ENCODE measurements at places on chromosomes 12 and 14.

DNA sequence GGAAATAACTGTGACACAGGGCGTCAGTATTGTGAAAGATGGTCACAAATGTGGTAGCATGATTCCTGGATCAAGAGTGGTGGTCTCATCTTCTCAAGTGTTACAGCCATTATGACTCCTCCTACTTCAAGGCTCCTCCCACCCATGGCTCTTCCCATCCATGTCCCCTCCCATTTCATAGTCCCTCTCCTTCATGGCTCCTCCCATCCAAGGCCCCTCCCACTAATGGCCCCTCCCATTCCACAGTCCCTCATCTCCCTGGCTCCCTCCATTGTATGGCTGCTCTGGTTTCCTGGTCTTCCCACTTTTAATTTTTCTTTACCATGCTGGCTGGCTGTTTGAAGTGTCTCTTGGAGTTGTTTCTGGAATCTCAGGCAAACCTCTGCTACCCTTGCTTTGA lies 1375.2 kb upstream of the TMEM132C start:
- DNase-seq: no peak

DNA sequence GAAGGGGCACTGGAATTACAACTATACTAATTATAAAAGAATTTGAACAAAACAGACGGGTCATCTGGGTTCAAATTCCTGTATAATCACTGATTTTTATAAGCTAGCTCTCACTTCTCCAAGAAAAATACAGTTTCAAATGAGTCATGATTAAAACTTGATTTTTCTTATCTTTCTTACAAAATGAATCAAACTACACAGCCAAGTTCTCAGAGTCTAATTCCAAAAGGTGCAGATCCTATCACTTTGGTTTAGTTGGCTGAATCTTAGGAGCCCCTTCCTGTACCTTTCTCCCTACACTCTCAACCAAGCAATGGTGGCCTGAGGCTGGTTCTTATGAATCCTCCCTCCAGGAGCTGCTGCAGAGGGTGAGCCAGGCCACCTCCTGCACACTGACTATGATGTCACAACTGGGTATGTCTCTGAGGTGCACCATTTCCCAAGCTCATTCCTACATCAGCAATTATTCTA lies 43.8 kb upstream of the BMP4 start:
- DNase-seq: peak; percentile 20

- no peak for DNase-seq
These were observed 125.5 kb upstream of the PRKD1 start for GRCh38 chr14:30053103-30053502.

DNA sequence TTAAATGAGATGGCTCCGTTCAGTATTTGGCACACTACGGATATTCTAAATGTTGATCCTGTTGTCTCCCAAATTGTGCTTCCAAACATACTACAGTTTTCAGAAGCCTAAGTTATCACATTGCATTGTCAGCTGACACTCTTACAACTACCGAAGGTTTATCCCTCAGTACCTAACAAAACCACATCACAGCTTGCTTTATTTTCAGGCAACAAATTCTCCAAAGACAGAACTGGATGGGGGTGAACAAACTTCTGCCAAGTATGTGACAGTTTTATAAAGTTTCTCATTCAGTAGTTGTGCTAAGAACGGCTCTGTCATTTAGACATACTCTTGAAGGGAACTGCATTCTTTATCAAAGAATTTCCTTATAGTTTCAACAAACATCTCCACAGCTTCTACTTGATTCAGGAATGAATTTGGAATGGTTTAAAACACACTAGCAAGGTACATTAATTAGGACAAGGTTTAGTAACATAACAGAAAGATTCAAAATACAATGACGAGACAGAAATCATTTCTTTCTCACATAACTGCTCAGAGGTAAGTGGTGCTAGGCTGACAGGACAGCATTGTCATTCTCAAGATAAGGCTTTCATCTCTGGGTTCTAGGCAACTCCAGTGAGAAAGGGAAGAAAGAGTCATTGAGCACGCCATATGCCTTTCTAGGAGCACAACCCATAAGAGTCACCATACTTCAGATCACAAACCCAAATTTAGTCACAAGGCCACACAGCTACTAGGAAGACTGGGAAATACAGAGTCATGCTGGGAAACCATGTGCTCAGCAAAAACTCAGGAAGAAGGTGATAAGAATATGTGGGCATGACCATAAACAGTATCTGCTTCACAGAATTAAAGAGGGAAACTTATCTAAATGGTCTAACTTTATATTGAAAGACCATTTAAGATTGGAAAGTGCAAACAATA lies 100.7 kb downstream of the DUSP6 start:
- no peak for DNase-seq

DNA sequence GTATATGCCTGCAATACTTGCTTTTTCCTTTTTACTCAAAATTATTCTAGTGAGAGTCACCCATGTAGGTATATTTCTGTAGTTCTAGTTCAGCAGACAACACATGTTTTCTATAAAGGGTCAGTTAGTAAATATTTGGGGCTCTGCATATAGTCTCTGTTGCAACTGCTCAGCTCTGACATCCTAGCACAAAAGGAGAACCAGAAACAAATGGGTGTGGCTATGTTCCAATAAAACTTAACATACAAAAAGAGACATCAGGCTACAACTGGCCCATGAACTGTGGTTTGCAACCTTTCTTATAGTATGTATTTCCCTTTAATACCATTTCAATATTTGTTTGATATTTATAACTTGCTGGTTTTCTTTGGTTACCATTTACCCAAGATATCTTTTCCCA lies 11.9 kb downstream of the NT5DC3 start:
- no peak for DNase-seq

DNA sequence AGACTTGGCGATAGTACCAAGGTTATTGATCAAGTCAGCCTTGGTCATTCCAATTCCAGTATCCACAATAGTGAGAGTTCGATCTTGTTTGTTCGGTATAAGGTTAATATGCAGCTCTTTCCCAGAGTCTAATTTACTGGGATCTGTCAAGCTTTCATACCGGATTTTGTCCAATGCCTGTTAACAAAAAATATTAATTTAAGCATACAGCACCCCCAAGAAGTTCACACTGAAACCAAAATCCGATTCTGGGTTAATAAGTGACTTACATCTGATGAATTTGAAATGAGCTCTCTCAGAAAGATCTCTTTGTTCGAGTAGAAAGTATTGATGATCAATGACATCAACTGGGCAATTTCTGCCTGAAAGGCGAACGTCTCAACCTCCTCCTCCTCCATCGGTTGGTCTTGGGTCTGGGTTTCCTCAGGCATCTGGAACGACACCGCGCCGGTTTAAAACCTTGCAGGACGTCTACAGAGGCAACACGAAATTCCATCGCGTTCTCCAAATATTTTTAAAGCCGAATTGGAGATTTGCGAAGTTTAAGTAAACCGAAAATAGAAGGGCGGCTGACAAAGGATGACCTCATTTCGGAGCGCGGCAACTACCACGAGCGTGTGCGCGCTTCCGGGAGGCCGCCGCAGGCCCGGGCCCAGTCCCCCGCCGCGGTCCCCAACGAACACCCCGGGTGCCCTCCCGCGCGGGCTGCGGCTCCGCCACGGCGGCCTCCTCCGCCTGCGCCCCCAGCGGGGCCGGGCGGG lies 716 bp downstream of the HSP90AA1 start:
- no peak for DNase-seq

DNA sequence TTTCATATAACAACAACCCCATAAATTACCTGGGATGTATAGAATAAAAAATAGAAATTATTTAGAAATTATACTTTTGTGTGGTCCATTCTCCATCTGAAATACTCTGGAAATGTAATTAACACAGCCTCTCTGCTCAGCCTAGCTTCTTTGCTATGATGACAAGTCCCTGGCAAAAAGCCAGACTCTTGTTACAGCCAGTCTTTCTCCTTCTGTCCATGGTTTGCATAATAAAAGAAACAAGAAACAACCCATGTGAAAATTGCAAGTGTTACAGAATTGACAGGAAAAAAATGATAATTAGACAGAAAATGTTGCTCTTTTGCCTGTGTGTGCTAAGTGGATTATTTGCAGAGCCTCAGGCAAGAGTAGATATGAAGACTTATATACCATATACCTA lies 61.3 kb downstream of the C12orf50 start:
- no peak for DNase-seq

DNA sequence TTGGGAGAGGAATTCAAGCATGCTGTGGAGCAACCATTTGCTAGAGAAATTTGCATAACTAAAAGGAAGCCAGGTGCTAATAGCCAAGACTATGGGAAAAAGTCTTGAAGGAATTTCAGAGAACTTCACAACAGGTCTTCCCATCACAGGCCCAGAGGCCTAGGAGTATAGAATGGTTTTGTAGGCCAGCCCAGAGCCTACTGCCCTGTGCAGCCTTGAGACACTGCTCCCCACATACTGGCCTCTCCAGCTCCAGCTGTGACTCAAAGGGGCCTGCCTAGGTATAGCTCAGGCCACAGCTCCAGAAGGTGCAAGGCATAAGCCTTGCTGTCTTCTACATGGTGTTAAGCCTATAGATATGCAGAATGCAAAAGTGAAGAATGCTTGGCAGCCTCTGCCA lies 227.1 kb downstream of the SLC2A13 start:
- DNase-seq: no peak

DNA sequence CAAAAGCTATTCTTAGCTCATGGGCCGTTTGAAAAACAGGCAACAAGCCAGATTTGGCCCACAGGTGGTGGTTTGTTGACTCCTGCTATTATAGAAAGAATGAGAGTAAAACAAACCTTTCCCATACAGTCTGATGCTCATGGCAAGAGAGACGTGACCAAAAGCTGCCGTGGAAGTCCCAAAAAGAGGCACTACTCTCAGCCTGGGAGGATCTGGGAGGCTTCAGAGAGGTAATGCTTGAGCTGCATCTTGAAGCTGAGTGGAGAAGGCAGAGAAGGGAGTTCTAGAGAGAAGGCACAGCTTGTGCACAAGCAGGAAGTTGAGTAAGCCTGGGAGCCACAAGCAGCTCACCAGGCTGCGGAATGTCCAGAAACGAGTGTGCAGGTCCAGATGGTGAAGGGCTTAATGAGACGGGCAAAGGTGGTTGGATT lies 9.6 kb downstream of the PLXNC1 start:
- DNase-seq: no peak
